Upper lobe of right lung (tissue), 1 donor: ENCODE measurements at places on chromosomes 2 and 18.

DNA sequence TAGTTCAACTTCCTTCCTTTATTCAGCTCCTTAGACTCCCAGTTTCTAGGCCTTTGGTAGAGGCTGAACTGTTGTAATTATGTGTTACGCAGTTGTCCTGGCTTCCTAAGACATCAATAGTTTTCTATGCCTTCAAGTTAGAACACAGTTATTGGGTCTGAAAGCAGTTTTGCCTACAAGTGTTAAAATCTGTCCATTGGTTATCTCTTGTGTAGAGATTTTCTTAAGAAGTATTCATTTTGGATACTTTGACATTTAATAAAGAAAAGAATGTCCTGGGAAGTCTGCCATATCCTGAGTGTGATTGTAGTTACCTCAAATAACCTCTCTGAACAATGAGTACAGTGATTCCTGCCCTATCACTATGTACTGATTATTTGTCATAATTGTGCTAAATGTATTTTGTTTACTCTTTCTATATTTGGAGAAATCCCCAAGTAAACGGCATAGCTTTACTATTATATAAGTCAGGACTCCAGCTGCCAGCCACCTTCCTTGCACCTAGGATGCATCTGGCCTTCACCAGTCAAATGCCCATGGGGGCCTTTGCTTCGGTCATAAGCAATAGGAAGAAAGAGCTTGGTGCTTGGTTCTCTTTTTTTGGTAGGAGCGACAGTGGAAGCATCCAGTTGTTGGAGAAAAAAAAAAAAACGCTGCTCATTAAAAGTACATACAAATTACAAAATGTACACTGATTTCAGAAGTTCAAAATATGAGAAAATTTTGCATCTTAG is 449.5 kb upstream of the PKDCC start:
- no peak for DNase-seq

GRCh38 chr2:145692971-145693478 is 1173.1 kb upstream of the ZEB2 start:
- DNase-seq, result no peak

GRCh38 chr2:26442301-26442700 is 35.6 kb downstream of the OTOF start:
- no peak for DNase-seq

GRCh38 chr18:7814754-7815315 is 247.7 kb downstream of the PTPRM start:
- no peak for DNase-seq

- no peak for DNase-seq
These were observed 55.7 kb downstream of the COA5 start for GRCh38 chr2:98552499-98553179.

- DNase-seq, result no peak
These were observed 183.0 kb upstream of the CYP26B1 start for GRCh38 chr2:72330652-72331051.

DNA sequence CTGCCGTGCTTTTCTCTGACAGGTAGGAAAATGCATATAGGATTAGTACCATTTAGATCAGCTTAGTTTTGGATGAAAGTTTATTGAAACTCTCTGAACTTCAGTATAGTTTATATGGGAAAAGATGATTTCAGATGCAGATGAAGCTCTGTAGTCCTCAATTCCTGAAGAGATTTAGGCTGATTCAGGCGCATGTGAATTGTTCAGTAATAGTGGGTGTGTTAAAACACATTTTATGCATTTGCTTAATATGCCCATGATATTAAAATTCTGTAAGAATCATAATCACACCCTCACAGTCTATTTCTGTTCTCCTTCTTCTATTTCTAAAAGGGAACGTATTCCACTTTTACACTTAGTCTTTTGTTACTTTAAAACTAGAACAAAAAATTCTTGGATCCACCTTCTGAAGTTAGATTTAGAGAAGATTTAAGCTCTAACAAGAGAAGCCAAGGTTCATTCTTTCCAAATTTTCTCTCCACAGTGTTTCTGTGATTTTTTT is 44.5 kb upstream of the FAM237A start:
- no peak for DNase-seq

DNA sequence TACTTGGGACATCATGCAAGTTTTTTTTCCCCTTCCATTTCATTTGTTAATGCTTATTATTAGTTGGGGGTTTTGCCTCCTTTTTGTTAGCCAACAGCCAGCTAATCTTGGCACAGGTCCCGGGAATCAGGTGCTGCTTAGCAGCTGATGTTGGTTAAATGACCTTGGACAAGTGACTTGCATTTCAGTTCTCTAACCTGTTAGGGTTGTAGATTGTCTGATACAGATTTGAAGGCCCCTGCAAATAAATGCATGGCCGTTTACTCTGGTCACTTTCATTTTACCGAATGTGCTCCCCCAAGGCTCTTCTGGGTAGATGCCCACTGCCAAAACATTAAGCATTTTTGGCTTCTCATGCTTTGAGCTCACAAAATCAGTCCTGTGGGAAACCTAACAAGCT is 120.9 kb downstream of the SPTBN1 start:
- DNase-seq, result no peak
